Activated naive CD8-positive, alpha-beta T cell treated with anti-CD3 and anti-CD28 coated beads for 36 hours (primary cell): ENCODE measurements at places on chromosomes 6 and 20. TPM values are rescaled to one million over a fixed set of nuclear protein-coding genes. Genes with fewer than 3 reads are reported as not detected.

SLC22A2 gene
- total RNA-seq, result not detected

NT5E gene
- 9.9 TPM for total RNA-seq

DNA sequence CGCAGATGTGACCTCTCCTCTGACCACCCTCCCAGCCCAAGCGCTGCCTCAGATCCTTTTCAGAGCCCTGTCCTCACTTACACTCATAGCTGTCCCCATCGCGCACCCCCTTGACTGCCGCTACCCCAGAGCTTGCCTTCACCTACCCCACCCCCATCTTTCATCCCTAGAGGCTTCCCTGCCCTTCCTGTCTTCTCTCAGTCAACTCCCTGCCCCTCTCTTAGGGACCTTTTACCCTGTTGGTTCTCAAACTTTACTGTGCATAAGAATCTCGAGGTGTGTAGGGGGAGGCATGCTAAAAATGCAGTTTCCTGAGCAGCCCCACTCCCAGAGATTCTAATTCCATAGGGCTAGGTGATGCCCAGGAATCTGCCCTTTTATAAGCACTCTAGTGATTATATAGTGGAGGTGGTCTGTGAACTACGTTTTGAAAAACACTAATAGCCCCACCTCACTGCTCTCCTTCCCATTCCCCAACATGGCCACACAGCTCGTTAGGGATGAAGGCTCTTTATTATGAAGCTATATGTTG is 725 bp downstream of the TM9SF4 start:
- peak overlapping the region; percentile 93 for H3K4me3 ChIP-seq
- H3K27me3 ChIP-seq, result no peaks in the 10 kb centered on the region
- peak overlapping the region; percentile 100 for H3K27ac ChIP-seq

- H3K27me3 ChIP-seq, result no peaks in the 10 kb centered on the region
- peaks cover 4% of the 10 kb centered on the region for H3K4me1 ChIP-seq
- DNase-seq, result no peak
- H3K27ac ChIP-seq, result no peak overlapping the region
Measured at GRCh38 chr6:106490974-106491373, 130.5 kb downstream of the CRYBG1 start.

DNA sequence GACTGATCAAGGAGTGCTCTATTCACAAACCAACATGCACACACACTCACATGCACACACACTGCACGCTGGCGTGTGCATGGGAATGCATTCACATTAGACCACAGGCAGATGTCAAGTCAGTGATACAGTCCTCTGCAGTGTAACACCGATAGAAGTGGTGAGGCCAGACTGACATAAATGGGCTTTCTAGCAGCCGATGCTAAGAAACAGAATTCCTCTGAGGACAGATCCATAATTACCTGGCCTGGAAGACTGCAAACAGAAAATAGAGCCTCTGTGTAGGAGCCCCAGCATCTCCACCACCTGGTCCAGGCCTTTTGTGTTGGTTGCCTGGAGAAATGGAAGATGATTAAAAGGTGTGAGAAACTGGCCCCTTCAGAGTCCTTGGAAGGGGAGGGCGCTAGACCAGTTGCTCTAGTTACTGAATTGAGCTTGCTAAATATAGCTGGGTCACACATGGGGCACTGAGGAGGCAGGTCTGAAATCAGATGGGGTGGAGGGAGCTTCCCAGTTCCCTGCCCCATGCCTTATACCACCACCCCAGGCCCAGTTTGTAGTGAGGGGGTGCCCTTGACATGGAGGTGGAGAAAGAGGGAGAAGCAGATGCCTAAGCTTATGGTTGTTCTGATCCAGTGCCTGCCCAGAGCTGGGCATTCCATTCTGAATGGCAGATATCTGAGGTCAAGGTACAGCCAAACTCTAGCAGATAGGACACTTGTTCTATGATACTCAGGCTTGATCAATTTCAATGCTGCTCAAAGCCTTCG is 233.8 kb downstream of the LRFN2 start:
- H3K4me1 ChIP-seq, result no peaks in the 10 kb centered on the region
- peaks cover 4% of the 10 kb centered on the region for H3K27me3 ChIP-seq
- no peak for DNase-seq
- H3K4me3 ChIP-seq, result no peak overlapping the region
- H3K36me3 ChIP-seq, result no peaks in the 10 kb centered on the region
- no peak overlapping the region for H3K27ac ChIP-seq

TGM2 gene
- not detected for total RNA-seq

PRDM1 gene
- total RNA-seq, result 13.1 TPM

ZKSCAN4 gene
- total RNA-seq, result 4.5 TPM

TRIM15 gene
- total RNA-seq, result not detected

- H3K4me3 ChIP-seq, result no peak overlapping the region
- H3K27ac ChIP-seq, result no peak overlapping the region
- peaks cover 40% of the 10 kb centered on the region for H3K4me1 ChIP-seq
- DNase-seq, result no peak
Measured at GRCh38 chr6:52310932-52311331, 26.4 kb upstream of the MCM3 start.

GRCh38 chr6:11908436-11909105 is 103.5 kb upstream of the HIVEP1 start:
- no peaks in the 10 kb centered on the region for H3K36me3 ChIP-seq
- DNase-seq, result no peak
- H3K4me1 ChIP-seq, result peaks cover 3% of the 10 kb centered on the region
- no peak overlapping the region for H3K27ac ChIP-seq

PSORS1C1 gene
- total RNA-seq, result 0.19 TPM

NCOA5 gene
- 26.2 TPM for total RNA-seq

RSPO4 gene
- total RNA-seq, result not detected

DSTN gene
- 56.7 TPM for total RNA-seq

DNA sequence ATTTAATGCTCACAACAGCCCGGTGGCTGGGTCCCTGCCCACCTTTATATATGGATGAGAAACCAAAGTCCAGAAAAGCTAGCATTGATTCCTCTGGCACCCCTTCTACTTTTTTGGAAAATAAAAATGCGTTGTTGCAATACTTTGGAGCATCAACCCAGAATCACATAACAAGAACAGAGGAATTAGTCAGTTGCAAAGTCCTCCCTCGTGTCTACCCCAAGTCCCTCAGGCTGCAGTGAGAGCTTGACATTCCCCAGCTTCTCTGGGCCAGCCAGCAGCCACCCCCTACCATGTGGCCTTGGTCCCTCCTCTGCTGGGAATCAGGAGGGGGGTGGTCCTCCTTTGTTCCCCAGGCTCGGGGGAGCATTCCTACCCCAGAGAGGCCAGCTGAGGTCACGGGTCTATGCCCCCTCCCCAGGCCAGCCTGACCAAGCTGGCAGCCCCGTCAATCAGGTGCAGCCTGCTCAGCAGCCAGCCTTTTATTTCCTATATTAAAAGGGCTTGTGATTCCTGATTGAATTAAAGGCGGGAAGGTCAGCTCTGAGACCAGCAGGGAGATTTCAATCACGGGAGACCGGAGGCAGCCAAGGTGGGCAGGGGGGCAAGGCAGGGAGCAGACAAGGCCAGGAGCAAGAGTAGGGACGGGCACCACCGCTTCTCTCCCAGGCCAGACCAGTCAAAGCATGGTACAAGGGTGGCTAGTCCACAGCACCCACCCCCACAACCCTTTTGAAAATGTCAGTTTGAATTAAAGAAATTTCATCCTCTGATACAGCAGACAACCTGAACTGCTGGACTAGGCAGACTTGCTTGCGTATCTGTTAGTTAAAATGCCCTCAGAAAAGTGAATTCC is 158.9 kb downstream of the MRPL14 start:
- no peak for DNase-seq
- peaks cover 7% of the 10 kb centered on the region for H3K27me3 ChIP-seq
- H3K4me3 ChIP-seq, result no peak overlapping the region
- H3K27ac ChIP-seq, result no peak overlapping the region
- H3K36me3 ChIP-seq, result no peaks in the 10 kb centered on the region

- no peak for DNase-seq
- H3K27ac ChIP-seq, result peak overlapping the region; percentile 95
- H3K36me3 ChIP-seq, result peaks cover 48% of the 10 kb centered on the region
- H3K4me3 ChIP-seq, result peak overlapping the region; percentile 94
Measured at GRCh38 chr6:28922004-28922820, 1.6 kb downstream of the TRIM27 start.

SERINC1 gene
- total RNA-seq, result 47.7 TPM

GRCh38 chr6:128000363-128000762 is 99.5 kb upstream of the THEMIS start:
- H3K27ac ChIP-seq, result peak overlapping the region; percentile 87
- DNase-seq, result no peak
- H3K4me3 ChIP-seq, result peak overlapping the region; percentile 42
- H3K27me3 ChIP-seq, result no peaks in the 10 kb centered on the region
- H3K4me1 ChIP-seq, result peaks cover 73% of the 10 kb centered on the region

DNA sequence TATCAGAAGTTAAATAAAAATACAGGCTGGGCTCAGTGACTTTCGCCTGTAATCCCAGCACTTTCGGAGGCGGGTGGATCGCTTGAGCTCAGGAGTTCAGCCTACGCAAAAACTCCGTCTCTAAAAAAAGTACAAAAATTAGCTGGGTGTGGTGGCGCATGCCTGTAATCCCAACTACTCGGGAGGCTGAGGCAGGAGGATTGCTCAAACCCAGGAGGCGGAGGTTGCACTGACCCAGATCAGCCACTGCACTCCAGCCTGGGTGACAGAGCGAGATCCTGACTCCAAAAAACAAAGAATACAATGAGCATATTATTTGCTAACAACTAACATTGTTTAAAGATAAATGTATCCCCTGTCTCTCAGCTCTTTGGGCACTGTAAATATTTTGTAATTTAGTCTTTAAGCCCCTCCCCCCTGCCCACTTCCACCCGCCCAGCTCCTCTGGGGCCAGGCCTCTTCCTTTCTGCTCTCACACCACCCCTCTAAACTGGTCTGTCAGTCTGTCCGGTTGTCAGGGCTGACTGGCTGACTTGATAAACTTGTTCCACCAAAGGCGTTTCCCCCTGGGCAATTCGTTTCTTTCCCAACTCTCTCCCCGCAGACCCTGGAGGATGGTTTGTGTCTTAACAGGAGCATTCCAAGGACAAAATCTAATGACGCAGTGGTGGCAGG is 62.4 kb upstream of the QKI start:
- no peaks in the 10 kb centered on the region for H3K27me3 ChIP-seq
- no peaks in the 10 kb centered on the region for H3K4me1 ChIP-seq
- no peak overlapping the region for H3K27ac ChIP-seq
- no peak overlapping the region for H3K4me3 ChIP-seq
- no peak for DNase-seq

TCP11 gene
- not detected for total RNA-seq

DNA sequence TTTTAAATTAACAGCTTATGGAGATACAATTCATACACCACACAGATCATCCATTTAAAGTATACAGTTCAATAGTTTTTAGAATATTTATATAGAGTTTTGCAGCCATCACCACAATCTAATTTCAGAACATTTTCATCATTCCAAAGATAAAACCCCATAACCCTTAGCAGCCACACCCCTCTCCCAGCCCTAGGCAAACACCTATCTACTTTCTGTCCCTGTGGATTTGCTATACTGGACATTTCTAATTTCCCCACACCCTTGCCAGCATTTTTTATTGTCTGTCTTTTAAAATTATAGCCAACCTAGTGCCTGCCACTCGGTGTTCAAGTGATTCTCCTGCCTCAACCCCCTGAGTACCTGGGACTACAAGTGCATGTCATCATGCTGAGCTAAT is 23.0 kb upstream of the AKAP7 start:
- H3K4me1 ChIP-seq, result no peaks in the 10 kb centered on the region
- no peaks in the 10 kb centered on the region for H3K27me3 ChIP-seq
- no peak overlapping the region for H3K27ac ChIP-seq

- H3K4me1 ChIP-seq, result peaks cover 29% of the 10 kb centered on the region
- no peak for DNase-seq
Measured at GRCh38 chr20:48942730-48943129, 21.2 kb downstream of the ARFGEF2 start.

SPATS1 gene
- total RNA-seq, result not detected

- no peak for DNase-seq
- H3K36me3 ChIP-seq, result no peaks in the 10 kb centered on the region
- peaks cover 3% of the 10 kb centered on the region for H3K4me1 ChIP-seq
Measured at GRCh38 chr20:31859266-31859997, 10.9 kb downstream of the DUSP15 start.

NKAIN4 gene
- total RNA-seq, result not detected

OR2B6 gene
- total RNA-seq, result not detected

TPD52L1 gene
- 0.40 TPM for total RNA-seq

DNA sequence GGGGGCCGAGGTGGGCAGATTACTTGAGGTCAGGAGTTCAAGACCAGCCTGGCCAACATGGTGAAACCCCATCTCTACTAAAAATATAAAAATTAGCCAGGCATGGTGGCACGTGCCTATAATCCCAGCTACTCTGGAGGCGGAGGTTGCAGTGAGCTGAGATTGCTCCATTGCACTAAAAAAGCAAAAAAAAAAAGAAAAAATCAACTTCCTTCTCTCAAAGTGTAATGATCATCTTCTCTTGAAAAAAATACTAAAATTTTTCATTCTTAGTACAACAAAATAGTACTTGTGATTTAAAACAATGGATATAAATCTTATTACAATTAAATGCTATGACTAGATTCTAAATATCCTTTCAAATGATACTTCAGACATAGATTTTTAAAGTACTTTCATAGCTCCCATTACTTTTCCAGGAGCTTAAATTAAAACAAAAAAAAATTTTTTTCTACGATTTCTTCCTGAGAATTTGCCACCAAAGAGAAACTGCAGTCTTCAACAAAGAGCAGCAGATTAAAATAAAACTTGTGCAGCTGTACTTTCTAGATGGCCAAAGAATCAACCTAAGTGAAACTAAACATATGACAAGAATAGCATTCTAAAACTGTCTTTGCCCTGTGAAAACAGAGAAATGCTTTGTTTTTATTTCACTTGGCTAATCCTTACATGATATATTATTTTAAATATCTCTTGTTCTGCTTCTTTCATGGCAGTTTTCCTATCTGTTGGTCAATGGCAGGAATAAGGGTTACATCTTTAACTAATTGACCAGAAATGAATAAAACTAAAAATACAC is 75.2 kb downstream of the MAP3K5 start:
- H3K27ac ChIP-seq, result no peak overlapping the region
- H3K4me3 ChIP-seq, result no peak overlapping the region
- no peak for DNase-seq
- no peaks in the 10 kb centered on the region for H3K27me3 ChIP-seq
- H3K36me3 ChIP-seq, result peaks cover 12% of the 10 kb centered on the region
- peaks cover 14% of the 10 kb centered on the region for H3K4me1 ChIP-seq

- DNase-seq, result no peak
- H3K27me3 ChIP-seq, result no peaks in the 10 kb centered on the region
- peaks cover 41% of the 10 kb centered on the region for H3K36me3 ChIP-seq
- H3K4me3 ChIP-seq, result no peak overlapping the region
- H3K4me1 ChIP-seq, result peaks cover 61% of the 10 kb centered on the region
- peak overlapping the region; percentile 93 for H3K27ac ChIP-seq
Measured at GRCh38 chr20:50562262-50562701, 52.1 kb downstream of the PTPN1 start.

- H3K27ac ChIP-seq, result no peak overlapping the region
- peaks cover 45% of the 10 kb centered on the region for H3K27me3 ChIP-seq
- H3K36me3 ChIP-seq, result no peaks in the 10 kb centered on the region
- no peak overlapping the region for H3K4me3 ChIP-seq
Measured at GRCh38 chr20:38676576-38676975, 47.7 kb upstream of the SLC32A1 start.

ADGRF4 gene
- not detected for total RNA-seq

- no peak overlapping the region for H3K27ac ChIP-seq
- H3K27me3 ChIP-seq, result peaks cover 64% of the 10 kb centered on the region
- H3K4me3 ChIP-seq, result peak overlapping the region; percentile 11
- peak; percentile 71 for DNase-seq
- H3K4me1 ChIP-seq, result peaks cover 10% of the 10 kb centered on the region
Measured at GRCh38 chr20:63178889-63179686, 36.8 kb downstream of the YTHDF1 start.

TBC1D32 gene
- total RNA-seq, result 7.0 TPM

RHAG gene
- not detected for total RNA-seq

MLIP gene
- total RNA-seq, result not detected

FNDC1 gene
- not detected for total RNA-seq

GRCh38 chr20:16595376-16595775 is 22.1 kb upstream of the KIF16B start:
- no peaks in the 10 kb centered on the region for H3K36me3 ChIP-seq
- no peak overlapping the region for H3K4me3 ChIP-seq
- no peak for DNase-seq
- no peak overlapping the region for H3K27ac ChIP-seq
- H3K27me3 ChIP-seq, result peaks cover 22% of the 10 kb centered on the region
- peaks cover 4% of the 10 kb centered on the region for H3K4me1 ChIP-seq
